ENCODE measurements at places on chromosomes 7 and 10. TPM values are rescaled to one million over a fixed set of nuclear protein-coding genes. Genes with fewer than 3 reads are reported as not detected.

- peak overlapping the region; percentile 99 for H3K27ac ChIP-seq
- H3K4me1 ChIP-seq: peaks cover 57% of the 10 kb centered on the region
- DNase-seq: peak; percentile 41
- H3K4me3 ChIP-seq: peak overlapping the region; percentile 87
These were observed 631 bp downstream of the OTUD1 start for GRCh38 chr10:23439452-23439960.

DNA sequence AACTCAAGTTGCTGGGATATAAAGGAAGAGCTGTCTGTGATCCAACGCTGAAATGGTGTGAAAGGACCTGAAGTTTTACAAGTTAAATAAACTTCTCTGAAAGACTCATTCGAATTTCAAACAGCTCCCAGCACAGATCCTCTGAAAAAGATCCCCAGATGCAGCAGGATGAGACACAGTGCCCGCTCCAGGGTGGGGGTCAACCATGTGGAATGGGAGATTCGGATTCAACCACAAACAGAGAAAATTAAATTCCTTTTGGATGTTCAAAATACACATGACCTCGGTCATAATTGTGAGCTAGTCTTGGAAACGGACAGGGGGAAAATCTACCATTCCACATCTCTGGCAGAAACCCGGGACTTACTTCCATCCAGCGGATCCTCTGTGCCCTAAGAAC, 119.6 kb downstream of the PRKAG2 start:
- H3K27me3 ChIP-seq: no peaks in the 10 kb centered on the region
- no peak overlapping the region for H3K4me3 ChIP-seq
- peaks cover 38% of the 10 kb centered on the region for H3K4me1 ChIP-seq
- no peak for DNase-seq
- no peaks in the 10 kb centered on the region for H3K36me3 ChIP-seq

- no peaks in the 10 kb centered on the region for H3K27me3 ChIP-seq
- no peak overlapping the region for H3K27ac ChIP-seq
- DNase-seq: no peak
- H3K36me3 ChIP-seq: peaks cover 71% of the 10 kb centered on the region
- H3K4me1 ChIP-seq: peaks cover 49% of the 10 kb centered on the region
- no peak overlapping the region for H3K4me3 ChIP-seq
These were observed 113.3 kb downstream of the CYTH3 start for GRCh38 chr7:6159097-6159483.

- H3K4me1 ChIP-seq: peaks cover 10% of the 10 kb centered on the region
- no peaks in the 10 kb centered on the region for H3K36me3 ChIP-seq
- no peaks in the 10 kb centered on the region for H3K27me3 ChIP-seq
- peak; percentile 59 for DNase-seq
- no peak overlapping the region for H3K27ac ChIP-seq
These were observed 5.4 kb downstream of the LOXL4 start for GRCh38 chr10:98262571-98262970.

- no peak for DNase-seq
- no peaks in the 10 kb centered on the region for H3K36me3 ChIP-seq
- H3K4me3 ChIP-seq: no peak overlapping the region
- H3K27ac ChIP-seq: no peak overlapping the region
- no peaks in the 10 kb centered on the region for H3K4me1 ChIP-seq
These were observed 40.2 kb upstream of the IFRD1 start for GRCh38 chr7:112410092-112410491.

- H3K4me1 ChIP-seq: no peaks in the 10 kb centered on the region
- no peak overlapping the region for H3K4me3 ChIP-seq
- H3K36me3 ChIP-seq: peaks cover 65% of the 10 kb centered on the region
- H3K27ac ChIP-seq: no peak overlapping the region
- H3K27me3 ChIP-seq: no peaks in the 10 kb centered on the region
These were observed 27.0 kb downstream of the COL1A2 start for GRCh38 chr7:94421681-94422080.

The CLDN12 gene
- 40.3 TPM for total RNA-seq

The IKZF1 gene
- total RNA-seq: 2.1 TPM

The SMC3 gene
- total RNA-seq: 20.9 TPM

All from left ventricle myocardium inferior (tissue), 1 donor.